Central memory CD8-positive, alpha-beta T cell (primary cell): ENCODE measurements at places on chromosomes 7 and 10.
A peak's percentile ranks its signal among the peaks of the same experiment; 100 is the strongest.

GRCh38 chr10:128629111-128630096, 503.2 kb upstream of the MKI67 start:
- no peak for DNase-seq
- H3K4me1 ChIP-seq = no peaks in the 10 kb centered on the region
- no peak overlapping the region for H3K4me3 ChIP-seq
- no peaks in the 10 kb centered on the region for H3K36me3 ChIP-seq
- no peak overlapping the region for H3K27ac ChIP-seq

- DNase-seq = no peak
- no peak overlapping the region for H3K4me3 ChIP-seq
- H3K27ac ChIP-seq = no peak overlapping the region
- peaks cover 21% of the 10 kb centered on the region for H3K36me3 ChIP-seq
Observed at GRCh38 chr7:6652446-6653011, 15.4 kb downstream of the ZNF316 start.

- no peak overlapping the region for H3K27ac ChIP-seq
- DNase-seq = no peak
- no peaks in the 10 kb centered on the region for H3K4me1 ChIP-seq
- no peak overlapping the region for H3K4me3 ChIP-seq
- no peaks in the 10 kb centered on the region for H3K36me3 ChIP-seq
- no peaks in the 10 kb centered on the region for H3K27me3 ChIP-seq
Observed at GRCh38 chr7:80642871-80643270, 4.4 kb downstream of the CD36 start.

DNA sequence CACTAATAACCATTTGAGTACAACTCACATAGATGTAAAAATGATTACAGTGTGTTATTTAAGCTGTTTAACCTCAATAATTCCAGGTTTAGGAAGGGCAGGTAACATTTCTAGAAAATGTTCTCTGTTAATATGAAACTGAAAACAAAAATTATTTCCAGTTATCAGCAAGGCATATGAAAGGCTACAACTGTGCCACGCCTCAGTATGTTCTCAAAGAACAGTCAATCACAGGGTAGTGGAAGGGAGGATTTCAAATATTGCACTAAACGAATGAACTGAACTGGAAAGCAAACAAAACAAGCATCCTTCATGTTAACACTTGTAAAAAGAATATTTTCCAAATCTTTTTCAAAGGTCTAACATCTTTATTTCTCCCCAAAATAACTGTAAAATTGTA, 31.3 kb downstream of the ARHGAP19 start:
- no peak overlapping the region for H3K27ac ChIP-seq
- peaks cover 24% of the 10 kb centered on the region for H3K36me3 ChIP-seq
- H3K4me1 ChIP-seq = no peaks in the 10 kb centered on the region
- DNase-seq = no peak

GRCh38 chr10:114684084-114684821, 26.2 kb upstream of the ABLIM1 start:
- H3K4me1 ChIP-seq = no peaks in the 10 kb centered on the region
- H3K4me3 ChIP-seq = no peak overlapping the region
- no peaks in the 10 kb centered on the region for H3K36me3 ChIP-seq
- DNase-seq = no peak

- DNase-seq = no peak
- H3K36me3 ChIP-seq = peaks cover 18% of the 10 kb centered on the region
- H3K4me1 ChIP-seq = peaks cover 43% of the 10 kb centered on the region
Observed at GRCh38 chr7:150408393-150409299, 29.5 kb downstream of the ZNF775 start.

GRCh38 chr10:48501226-48501625, 103.6 kb downstream of the ARHGAP22 start:
- H3K4me3 ChIP-seq = no peak overlapping the region
- H3K4me1 ChIP-seq = no peaks in the 10 kb centered on the region
- peaks cover 26% of the 10 kb centered on the region for H3K27me3 ChIP-seq
- DNase-seq = no peak
- H3K27ac ChIP-seq = no peak overlapping the region
- H3K36me3 ChIP-seq = no peaks in the 10 kb centered on the region

- H3K27ac ChIP-seq = no peak overlapping the region
- DNase-seq = no peak
- H3K27me3 ChIP-seq = peaks cover 75% of the 10 kb centered on the region
- H3K4me3 ChIP-seq = no peak overlapping the region
Observed at GRCh38 chr10:10794791-10795191, 222.9 kb upstream of the CELF2 start.

GRCh38 chr10:76430061-76430645, 998.7 kb downstream of the LRMDA start:
- H3K4me3 ChIP-seq = no peak overlapping the region
- no peaks in the 10 kb centered on the region for H3K27me3 ChIP-seq
- no peak overlapping the region for H3K27ac ChIP-seq
- H3K36me3 ChIP-seq = no peaks in the 10 kb centered on the region
- DNase-seq = no peak
- no peaks in the 10 kb centered on the region for H3K4me1 ChIP-seq

- H3K27me3 ChIP-seq = peaks cover 11% of the 10 kb centered on the region
- DNase-seq = no peak
- H3K27ac ChIP-seq = no peak overlapping the region
- no peaks in the 10 kb centered on the region for H3K4me1 ChIP-seq
- H3K36me3 ChIP-seq = no peaks in the 10 kb centered on the region
Observed at GRCh38 chr10:93954299-93954698, 39.4 kb upstream of the PLCE1 start.

DNA sequence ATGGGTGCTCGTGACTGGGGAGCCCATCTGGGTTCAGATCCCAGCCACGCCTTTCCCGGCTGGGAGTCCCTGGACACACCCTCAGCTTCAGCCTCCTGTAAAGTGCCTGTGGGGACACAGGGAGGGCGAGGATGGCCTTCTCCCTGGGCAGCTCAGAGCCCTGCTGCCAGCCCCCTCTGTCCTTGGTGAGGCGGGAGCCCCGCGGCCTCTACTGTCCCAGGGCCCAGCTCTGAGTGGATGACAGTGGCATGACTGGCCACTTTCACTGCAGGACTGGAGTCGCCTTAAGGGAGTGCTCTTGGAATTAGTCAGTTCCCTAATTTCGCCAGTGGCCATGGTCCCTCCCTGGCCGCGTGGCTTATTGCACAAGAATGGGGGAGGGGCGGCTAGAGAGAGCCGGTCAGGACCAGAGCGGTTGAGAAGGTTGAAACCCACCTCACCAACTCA, 4.6 kb downstream of the BRI3 start:
- peaks cover 24% of the 10 kb centered on the region for H3K4me1 ChIP-seq
- H3K36me3 ChIP-seq = peaks cover 8% of the 10 kb centered on the region
- H3K4me3 ChIP-seq = no peak overlapping the region
- DNase-seq = no peak
- no peak overlapping the region for H3K27ac ChIP-seq
- no peaks in the 10 kb centered on the region for H3K27me3 ChIP-seq

DNA sequence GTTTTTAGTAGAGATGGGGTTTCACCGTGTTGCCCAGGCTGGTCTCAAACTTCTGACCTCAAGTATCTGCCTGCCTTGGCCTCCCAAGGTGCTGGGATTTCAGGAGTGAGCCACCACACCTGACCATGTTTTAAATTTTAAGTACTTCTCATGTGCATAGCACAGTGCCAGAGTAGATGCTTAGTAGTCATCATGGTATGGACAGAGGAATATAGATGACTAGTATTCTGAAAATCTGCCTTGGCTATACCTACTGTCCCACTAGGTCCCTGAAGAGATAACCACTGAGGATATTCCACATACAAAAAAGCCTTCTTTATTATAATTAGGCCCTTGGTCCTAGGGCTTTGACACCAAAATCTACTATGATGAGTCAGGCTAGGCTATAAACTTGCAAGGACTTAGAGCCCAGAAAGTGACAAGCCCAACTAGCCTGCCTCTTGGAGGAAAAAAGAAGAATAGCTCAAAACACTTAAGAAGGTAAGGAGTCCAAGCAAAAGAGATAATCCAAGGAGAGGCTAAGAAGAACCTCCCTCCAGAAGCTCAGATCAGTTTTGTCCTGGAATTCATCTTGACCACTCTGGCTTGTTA, 34.0 kb downstream of the LUC7L2 start:
- H3K4me3 ChIP-seq = no peak overlapping the region
- no peak for DNase-seq
- no peak overlapping the region for H3K27ac ChIP-seq
- no peaks in the 10 kb centered on the region for H3K27me3 ChIP-seq
- H3K4me1 ChIP-seq = peaks cover 55% of the 10 kb centered on the region

GRCh38 chr10:100158044-100158805, 27.6 kb downstream of the ERLIN1 start:
- H3K27me3 ChIP-seq = no peaks in the 10 kb centered on the region
- H3K4me3 ChIP-seq = no peak overlapping the region
- H3K4me1 ChIP-seq = peaks cover 15% of the 10 kb centered on the region

- no peak overlapping the region for H3K4me3 ChIP-seq
- H3K4me1 ChIP-seq = peaks cover 7% of the 10 kb centered on the region
- no peak overlapping the region for H3K27ac ChIP-seq
Observed at GRCh38 chr10:91038971-91039370, 118.1 kb upstream of the ANKRD1 start.

GRCh38 chr10:44937196-44938005, 22.2 kb upstream of the RASSF4 start:
- H3K36me3 ChIP-seq = no peaks in the 10 kb centered on the region
- peaks cover 5% of the 10 kb centered on the region for H3K4me1 ChIP-seq
- H3K27me3 ChIP-seq = peaks cover 13% of the 10 kb centered on the region
- no peak overlapping the region for H3K27ac ChIP-seq
- no peak overlapping the region for H3K4me3 ChIP-seq
- DNase-seq = no peak

GRCh38 chr10:124063750-124064603, 29.4 kb downstream of the CHST15 start:
- no peak overlapping the region for H3K27ac ChIP-seq
- peaks cover 69% of the 10 kb centered on the region for H3K27me3 ChIP-seq
- no peak overlapping the region for H3K4me3 ChIP-seq
- H3K36me3 ChIP-seq = no peaks in the 10 kb centered on the region

DNA sequence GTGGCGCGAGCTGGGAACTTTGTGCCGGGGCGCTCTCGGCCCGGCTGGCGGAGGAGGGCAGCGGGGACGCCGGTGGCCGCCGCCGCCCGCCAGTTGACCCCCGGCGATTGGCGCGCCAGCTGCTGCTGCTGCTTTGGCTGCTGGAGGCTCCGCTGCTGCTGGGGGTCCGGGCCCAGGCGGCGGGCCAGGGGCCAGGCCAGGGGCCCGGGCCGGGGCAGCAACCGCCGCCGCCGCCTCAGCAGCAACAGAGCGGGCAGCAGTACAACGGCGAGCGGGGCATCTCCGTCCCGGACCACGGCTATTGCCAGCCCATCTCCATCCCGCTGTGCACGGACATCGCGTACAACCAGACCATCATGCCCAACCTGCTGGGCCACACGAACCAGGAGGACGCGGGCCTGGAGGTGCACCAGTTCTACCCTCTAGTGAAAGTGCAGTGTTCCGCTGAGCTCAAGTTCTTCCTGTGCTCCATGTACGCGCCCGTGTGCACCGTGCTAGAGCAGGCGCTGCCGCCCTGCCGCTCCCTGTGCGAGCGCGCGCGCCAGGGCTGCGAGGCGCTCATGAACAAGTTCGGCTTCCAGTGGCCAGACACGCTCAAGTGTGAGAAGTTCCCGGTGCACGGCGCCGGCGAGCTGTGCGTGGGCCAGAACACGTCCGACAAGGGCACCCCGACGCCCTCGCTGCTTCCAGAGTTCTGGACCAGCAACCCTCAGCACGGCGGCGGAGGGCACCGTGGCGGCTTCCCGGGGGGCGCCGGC, 870 bp downstream of the FZD1 start:
- no peak for DNase-seq
- H3K36me3 ChIP-seq = no peaks in the 10 kb centered on the region
- H3K27me3 ChIP-seq = peaks cover 37% of the 10 kb centered on the region
- H3K27ac ChIP-seq = no peak overlapping the region
- peak overlapping the region; percentile 61 for H3K4me3 ChIP-seq

DNA sequence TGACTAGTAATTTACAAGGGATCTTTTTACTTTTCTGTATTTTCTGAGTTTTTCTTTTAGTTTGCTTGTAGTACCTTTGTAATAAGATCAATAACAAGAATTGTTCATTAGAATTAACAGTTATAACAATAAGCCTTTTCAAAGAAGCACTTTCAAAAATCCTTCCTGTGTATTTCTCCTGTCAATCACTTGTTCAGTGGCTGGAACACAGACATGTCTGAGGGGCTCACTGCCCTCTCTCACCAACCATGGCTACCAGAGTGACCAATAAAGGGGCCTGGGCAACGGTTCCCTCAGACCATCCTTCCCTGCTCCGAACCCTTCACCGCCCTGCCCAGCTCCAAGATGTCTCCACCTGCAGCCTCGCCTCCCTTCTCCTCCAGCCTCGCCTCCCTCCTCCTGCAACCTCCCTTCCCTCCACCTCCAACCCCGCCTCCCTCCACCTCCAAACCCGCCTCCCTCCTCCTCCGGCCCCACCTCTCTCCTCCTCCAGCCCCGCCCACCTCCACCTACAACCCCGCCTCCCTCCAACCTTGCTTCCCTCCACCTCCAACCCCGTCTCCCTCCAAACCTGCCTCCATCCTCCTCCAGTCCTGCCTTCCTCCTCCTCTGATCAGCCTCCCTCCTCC, 353.4 kb downstream of the TNS3 start:
- no peak overlapping the region for H3K4me3 ChIP-seq
- no peaks in the 10 kb centered on the region for H3K4me1 ChIP-seq
- H3K27me3 ChIP-seq = peaks cover 12% of the 10 kb centered on the region

- peaks cover 44% of the 10 kb centered on the region for H3K27me3 ChIP-seq
- no peak overlapping the region for H3K4me3 ChIP-seq
- H3K36me3 ChIP-seq = no peaks in the 10 kb centered on the region
- H3K27ac ChIP-seq = no peak overlapping the region
- H3K4me1 ChIP-seq = no peaks in the 10 kb centered on the region
Observed at GRCh38 chr10:96448021-96448457, 65.7 kb downstream of the TLL2 start.

DNA sequence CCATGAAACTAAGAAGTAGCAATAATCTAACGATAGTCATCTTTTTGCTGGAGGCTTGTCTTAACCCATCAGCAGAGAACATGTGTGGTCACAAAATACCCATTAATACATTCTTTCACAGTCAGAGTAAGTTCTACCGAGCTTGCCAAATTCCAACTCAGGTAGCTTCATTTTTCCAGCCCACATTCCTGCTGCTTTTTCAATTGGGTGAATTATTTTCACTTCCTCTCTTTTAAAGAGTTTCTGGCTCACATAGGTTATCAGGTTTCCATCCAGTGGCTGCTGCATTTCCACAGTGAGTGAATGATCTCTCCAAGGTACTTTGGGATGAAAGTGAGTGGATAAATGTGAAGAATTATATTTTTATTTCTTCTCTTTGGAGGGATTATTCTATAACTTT, 233.1 kb downstream of the SEMA3E start:
- no peak overlapping the region for H3K4me3 ChIP-seq
- H3K27me3 ChIP-seq = no peaks in the 10 kb centered on the region
- no peaks in the 10 kb centered on the region for H3K4me1 ChIP-seq
- no peak overlapping the region for H3K27ac ChIP-seq
- H3K36me3 ChIP-seq = no peaks in the 10 kb centered on the region

GRCh38 chr7:131655447-131655846, 99.0 kb upstream of the PODXL start:
- DNase-seq = no peak
- no peak overlapping the region for H3K27ac ChIP-seq
- no peaks in the 10 kb centered on the region for H3K27me3 ChIP-seq
- peaks cover 2% of the 10 kb centered on the region for H3K36me3 ChIP-seq
- H3K4me3 ChIP-seq = no peak overlapping the region
